ENCODE measurements at places on chromosomes 3 and 15. TPM values are rescaled to one million over a fixed set of nuclear protein-coding genes. Genes with fewer than 3 reads are reported as not detected.

The LXN gene
- 11.6 TPM for polyA plus RNA-seq

The KY gene
- polyA plus RNA-seq, result 2.5 TPM

The TMEM207 gene
- not detected for polyA plus RNA-seq

The SLC28A2 gene
- polyA plus RNA-seq, result not detected

The GOLGA8J gene
- 0.90 TPM for polyA plus RNA-seq

The VGLL3 gene
- polyA plus RNA-seq, result 2.8 TPM

The LARP6 gene
- 49.0 TPM for polyA plus RNA-seq

The GOLGA6A gene
- polyA plus RNA-seq, result not detected

The SCAANT1 gene
- 0.93 TPM for polyA plus RNA-seq

The TMEM45A gene
- polyA plus RNA-seq, result 16.7 TPM

The OXSM gene
- polyA plus RNA-seq, result 15.9 TPM

GRCh38 chr3:58009749-58010535 lies 1.7 kb downstream of the FLNB start:
- no peak for DNase-seq

DNA sequence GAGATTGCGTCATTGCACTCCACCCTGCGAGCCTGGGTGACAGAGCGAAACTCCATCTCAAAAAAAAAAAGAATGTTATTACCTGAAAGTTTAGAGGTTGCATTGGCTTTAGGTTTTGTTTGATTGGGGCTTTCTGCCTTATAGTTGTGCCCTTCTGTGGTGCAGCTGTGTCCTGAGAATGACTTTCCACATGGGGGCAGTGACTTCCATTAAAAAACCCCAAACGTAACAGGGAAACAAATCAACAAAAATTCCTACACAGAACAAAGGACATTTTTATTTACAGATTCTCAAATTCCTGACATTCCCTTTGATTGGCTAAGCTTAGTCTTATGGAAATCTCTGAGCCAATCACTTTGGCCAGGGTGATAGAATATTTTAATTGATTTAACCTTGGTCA lies 154.1 kb upstream of the GPR149 start:
- no peak for DNase-seq

DNA sequence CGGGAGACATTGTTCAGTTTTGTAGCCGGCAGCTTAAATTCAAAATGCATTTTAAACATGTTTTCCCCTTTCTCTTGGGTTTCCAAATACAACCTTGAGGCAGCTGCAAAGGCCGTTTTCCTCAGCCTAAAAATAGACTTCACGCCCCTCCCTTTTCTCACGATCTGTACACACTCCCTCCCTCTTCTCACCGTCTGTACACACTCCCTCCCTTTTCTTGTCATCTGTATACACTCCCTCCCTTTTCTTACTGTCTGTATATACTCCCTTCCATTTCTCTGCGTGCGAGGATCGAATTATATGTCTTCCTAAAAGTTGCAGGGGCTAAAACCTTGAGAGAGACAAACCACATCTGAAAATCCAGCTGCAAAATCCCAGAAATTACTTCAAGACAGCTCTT lies 8.9 kb downstream of the MUC4 start:
- DNase-seq, result peak; percentile 53

DNA sequence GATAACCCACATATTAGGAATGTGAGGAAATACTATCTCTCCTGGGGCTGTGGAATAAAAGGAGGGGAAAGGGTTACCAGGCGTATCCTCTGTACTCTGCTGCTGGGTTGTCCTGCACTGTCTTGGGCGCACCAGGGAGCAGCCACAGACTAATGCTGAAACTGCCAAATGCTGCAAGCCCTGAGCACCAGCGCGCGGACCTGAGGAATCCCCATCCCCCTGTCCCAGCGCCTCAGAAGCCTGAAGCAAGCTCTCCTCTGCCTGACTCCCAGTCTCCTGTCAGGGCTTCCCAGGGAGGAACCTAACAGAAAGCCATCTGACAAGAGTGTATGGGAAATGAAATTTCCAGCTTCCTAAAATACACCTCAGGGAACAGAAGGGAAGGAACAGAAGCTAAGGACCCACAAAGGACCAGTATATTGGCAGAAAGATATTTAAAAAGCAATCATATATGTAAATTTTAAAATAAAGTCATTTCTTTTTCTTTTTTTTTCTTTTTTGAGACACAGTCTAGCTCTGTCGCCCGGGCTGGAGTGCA lies 158.3 kb upstream of the C2CD4B start:
- no peak for DNase-seq

- DNase-seq, result no peak
Measured at GRCh38 chr3:171192176-171192854, 165.8 kb upstream of the SLC2A2 start.

- DNase-seq, result no peak
Measured at GRCh38 chr3:55373423-55373822, 113.7 kb downstream of the WNT5A start.

DNA sequence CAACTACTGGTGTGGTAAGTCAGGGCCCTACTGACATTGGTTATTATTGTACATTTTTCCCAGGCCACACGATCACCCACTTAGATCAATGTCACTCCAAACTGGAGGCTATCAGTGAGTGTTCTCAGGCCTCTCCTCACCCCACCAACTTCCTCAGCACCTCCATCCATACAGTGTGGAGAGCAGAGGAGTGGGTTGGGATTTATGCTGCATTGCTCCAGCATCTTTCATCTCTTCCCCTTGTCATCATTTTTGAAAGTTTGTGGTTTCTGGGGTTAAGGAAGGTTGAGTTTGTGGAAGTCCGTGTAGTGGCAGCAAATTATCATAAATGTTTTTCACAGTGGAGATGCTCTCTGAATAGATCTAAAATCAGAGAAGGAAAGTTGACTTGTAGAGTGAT lies 60.2 kb downstream of the TLNRD1 start:
- DNase-seq, result no peak

GRCh38 chr3:171375666-171376595 lies 84.3 kb downstream of the TNIK start:
- DNase-seq, result no peak

DNA sequence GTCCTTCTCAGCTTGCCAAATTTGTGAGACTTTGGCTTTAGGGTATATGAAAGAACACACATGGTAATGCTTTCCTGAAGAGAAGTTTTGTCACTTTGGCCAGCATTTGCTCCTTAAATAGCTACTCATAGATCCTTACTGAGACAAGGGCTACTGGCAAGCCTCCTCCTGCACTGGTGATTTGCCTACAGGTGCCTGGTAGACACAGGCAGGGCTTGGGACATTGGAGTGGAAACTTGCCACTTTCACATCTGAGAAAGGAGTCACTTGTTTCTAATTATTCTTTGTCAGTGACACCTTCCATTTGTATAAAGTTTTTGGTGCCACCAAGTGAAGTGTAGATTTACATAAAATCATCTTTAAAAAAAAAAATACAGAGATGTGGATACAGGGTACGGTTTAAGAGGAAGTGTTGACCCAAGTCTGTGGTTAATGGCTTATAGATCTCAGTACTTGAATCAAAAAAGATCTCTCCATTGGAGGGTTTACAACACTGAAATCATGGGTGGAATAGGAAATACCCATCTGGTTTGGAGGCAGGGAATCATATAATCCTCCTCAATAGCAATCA lies 132.8 kb upstream of the GADL1 start:
- DNase-seq, result no peak

GRCh38 chr3:17040322-17040989 lies 155.7 kb downstream of the PLCL2 start:
- peak; percentile 24 for DNase-seq

DNA sequence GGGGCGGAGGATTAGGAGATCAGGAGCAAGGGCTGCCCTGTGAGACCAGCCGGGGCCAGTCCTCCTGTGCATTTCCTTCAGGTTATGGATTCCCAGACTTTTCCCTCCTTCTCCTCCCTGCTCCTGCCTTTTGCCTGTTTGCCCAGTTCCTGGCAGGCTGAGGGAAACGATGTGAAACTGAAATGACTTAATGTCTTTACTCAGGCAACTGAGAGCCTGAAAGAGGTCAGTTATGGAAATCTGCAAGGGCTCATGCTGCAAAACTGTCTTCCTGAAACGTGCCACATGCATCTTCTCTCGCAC lies 57.2 kb downstream of the MESD start:
- no peak for DNase-seq

DNA sequence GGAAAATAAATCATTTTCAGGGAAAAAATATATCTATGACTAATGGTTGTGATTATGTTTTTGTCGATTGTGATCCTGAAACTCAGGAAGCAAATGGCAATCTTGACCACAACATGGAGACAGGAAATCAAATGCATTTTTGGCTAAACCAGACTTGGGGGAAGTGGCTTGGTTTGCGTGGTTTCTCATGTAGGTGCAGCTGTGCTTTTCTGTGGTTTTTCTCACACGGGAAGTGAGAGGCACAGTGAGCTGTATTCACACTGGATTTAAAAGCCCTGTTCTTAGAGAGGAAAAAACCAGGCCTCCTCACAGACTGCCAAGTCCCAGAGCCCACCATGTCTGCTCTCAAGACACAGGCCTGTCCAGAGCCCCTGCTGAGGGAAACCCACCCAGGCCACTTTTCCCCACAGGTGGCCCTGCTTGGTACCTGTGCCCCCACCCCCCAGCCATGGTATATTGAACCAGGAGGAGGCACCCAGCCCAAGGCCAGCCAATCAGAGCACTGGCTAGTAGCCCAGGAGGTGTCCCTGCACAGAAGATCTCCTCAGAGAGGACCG lies 46.1 kb downstream of the BTD start:
- DNase-seq, result no peak

GRCh38 chr3:115019900-115020299 lies 127.2 kb downstream of the ZBTB20 start:
- DNase-seq, result no peak

DNA sequence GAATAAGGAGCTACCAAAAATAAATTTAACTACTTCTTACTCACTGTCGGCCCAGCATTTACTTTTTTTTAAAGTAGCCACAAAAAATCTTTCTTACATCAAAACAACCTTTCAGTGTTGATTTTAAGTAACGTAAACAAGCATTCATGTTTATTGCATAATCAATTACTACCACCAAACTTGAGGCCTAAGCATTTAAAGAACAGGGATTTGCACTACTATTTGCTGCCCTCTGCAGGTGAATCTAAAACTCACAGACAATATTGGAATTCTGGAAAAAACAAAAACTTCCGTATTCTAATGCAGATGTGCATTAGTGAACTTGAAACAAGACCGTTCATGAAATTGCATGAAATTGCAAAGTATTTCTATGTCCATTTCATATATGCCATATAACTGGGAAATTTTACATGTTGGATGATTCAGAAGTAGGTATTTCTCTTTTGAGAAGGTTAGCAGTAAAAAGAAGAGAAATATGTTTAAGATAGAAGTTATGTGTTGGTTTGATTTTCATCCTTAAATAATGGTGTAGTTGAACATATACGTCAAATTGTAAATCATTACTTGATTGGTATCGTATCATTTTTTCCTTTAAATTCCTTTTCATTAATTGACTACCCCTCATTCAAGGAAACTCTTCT lies 55.6 kb downstream of the CGGBP1 start:
- DNase-seq, result peak; percentile 36

GRCh38 chr3:134471521-134472193 lies 14.1 kb downstream of the ANAPC13 start:
- no peak for DNase-seq

- DNase-seq, result peak; percentile 93
Measured at GRCh38 chr3:133474251-133474801, 74.5 kb downstream of the BFSP2 start.

DNA sequence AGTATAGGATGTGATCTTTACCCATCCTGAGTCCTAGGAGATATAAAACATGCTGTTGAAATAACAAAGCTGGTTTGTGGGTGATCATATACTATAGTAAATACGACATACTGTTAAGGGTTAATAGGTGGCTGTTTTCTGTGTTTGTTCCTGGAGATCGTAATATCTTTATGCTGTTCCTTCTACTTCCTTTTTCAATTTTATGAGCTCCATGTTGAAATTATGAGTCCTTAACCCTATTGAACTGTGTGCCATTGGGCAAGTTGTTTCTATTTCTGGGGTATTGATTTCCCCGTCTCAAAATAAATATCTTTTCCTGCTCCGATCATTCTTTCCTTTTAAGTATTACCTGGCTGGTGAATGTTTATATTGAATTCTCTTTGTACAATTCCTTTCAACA lies 115.1 kb downstream of the LPP start:
- DNase-seq, result no peak

GRCh38 chr15:21261965-21262850 lies 178.1 kb downstream of the POTEB3 start:
- DNase-seq, result no peak

DNA sequence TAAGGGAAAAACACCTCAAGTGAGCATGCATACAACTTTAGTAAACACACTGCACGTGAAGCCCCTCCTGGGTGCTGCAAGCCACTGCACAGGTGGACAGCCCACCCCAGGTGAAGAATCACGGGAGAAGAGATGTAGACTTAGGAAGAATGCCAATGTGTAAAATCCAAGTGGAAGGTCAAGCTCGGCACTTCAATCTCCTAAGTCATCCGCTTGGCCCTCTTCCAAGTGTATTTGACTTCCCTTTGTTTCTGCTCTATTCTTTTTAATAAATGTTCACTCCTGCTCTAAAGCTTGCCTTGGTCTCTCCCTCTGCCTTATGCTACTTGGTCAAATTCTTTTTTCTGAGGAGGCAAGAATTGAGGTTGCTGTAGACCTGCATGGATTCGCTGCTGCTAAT lies 316.6 kb downstream of the EDEM1 start:
- no peak for DNase-seq

- DNase-seq, result no peak
Measured at GRCh38 chr3:113277414-113277813, 66.1 kb downstream of the BOC start.

DNA sequence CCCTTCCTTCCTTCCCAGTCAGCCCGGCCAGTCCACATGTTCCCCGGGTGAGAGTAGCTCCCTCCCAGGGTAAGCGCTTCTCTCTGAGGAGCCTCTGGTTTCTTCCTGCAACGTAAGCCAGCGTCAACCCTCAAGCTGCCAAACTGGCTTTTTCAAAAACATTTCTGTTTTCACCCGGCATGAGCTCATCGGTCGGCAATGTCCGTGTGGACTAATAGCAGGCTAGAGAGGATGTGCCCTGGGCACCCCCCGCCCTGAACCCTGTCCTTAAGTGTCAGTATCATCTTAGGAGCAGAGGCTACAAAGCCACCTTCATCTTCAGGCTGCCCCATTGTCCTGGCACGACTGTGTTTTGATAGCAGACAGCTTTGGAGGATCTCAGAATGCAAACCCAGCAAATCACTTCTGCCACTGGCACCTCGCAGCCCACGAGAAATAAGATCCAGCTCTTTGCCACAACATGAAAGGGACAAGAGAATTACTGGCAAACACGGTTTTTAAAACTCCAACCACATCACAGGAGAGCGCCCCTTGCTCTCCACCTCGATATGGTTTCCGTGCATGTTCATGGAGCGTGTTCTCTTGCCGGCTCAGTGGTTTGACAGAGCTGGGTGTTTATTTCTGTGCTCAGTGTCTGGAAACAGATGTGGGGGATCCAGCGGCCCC lies 9.9 kb downstream of the ALDH1A3 start:
- DNase-seq, result no peak

- no peak for DNase-seq
Measured at GRCh38 chr3:189311521-189311920, 139.8 kb downstream of the TPRG1 start.

DNA sequence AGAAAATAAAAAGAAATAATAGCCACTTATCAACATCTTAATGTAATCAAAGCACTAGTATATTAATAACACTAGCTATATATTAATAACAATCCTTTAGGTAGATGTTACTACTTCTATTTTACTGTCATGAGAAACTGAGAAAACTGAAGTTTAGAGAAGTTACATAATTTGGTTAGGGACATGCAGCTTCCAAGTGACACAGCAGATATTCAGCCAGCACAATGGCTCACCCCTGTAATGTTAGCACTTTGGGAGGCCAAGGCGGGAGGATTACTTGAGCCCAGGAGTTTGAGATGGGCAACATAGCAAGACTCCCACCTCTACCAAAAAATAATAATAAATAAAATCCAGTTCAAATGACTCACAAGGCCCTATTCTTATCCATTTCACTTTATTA lies 1.9 kb upstream of the UBR1 start:
- no peak for DNase-seq

- DNase-seq, result no peak
Measured at GRCh38 chr3:27714692-27715453, 7.2 kb downstream of the EOMES start.

Data from spinal cord (tissue), 10 donors.